ELF-1 (cell line): ENCODE measurements at places on chromosomes 5 and 9.

DNA sequence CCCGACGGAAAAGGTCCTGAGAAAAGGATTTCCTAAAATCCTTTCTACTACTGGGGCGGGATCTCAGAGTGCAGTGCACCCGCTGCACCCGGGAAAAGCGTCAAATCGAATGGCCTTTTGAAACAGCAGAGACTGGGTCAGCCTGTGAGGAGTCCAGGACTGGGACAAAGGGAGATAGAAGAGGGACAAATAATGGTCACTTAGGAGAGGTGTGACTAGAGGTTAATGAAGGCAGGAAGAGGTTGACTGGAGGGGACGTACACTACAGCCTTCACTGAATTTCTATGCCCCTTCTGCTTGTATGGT lies 1.5 kb downstream of the PLPPR1 start:
- no peak for DNase-seq

GRCh38 chr9:124818431-124819281 lies 34.6 kb upstream of the WDR38 start:
- peak; percentile 89 for DNase-seq

DNA sequence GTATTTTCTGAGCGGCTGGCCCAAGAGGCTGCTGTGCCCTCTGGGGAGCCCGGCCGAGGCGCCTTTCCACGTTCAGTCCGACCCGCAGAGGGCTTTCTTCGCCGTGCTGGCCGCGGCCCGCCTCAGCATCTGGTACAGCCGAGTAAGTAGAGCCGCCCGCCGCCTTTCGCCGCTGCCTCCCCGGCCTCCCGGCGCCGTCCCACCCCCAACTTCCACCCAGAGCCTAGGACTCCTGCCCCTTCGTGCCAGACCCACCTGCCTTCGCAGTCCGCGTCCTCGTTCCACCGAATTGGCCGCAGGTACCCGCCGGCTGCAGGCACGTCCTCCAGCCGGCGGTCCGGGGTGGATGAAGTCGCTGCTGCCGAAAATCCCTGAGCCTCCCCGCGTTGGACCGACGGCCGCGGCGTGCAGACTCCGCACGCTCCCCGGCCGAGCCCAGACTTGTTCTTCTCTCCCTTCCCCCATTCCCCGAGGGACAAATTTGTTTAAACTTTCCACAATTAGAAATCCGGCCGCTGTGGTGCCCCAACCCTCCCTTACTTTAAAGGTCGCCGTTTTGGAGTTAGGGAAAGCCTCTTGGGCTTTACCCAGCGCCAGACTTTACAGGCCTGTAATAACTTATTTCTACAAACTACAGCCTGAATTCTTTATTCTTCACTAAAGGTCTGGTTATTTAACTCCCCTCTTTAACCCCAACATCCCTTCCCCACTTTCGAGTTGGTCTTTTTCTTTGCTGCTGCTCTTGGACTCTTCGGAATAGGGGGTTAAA lies 589 bp downstream of the RIC1 start:
- DNase-seq: peak; percentile 57

- no peak for DNase-seq
Observed at GRCh38 chr5:78841767-78842166, 143.3 kb downstream of the ARSB start.

GRCh38 chr5:102138243-102138653 lies 157.8 kb downstream of the SLCO4C1 start:
- DNase-seq: no peak

DNA sequence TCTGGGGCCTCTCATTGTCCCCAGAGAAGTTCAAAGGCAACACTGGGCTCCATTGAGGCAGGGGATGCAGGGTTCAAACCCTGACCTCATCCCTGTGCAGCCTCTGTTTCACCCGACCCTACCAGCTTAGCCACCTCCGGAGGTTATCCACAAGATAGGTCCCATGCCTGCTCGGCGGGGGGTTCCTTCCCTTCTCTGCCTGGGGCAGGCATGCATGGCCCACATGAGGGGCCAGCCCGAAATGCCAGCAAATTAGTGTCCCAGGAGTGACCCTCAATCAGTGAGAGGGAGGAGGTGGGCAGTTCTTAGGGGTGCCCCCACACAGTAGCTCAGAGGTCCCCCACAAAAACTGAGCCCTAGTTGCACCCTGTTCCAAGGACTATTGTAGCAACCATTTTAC lies 24.8 kb upstream of the FUBP3 start:
- DNase-seq: no peak

DNA sequence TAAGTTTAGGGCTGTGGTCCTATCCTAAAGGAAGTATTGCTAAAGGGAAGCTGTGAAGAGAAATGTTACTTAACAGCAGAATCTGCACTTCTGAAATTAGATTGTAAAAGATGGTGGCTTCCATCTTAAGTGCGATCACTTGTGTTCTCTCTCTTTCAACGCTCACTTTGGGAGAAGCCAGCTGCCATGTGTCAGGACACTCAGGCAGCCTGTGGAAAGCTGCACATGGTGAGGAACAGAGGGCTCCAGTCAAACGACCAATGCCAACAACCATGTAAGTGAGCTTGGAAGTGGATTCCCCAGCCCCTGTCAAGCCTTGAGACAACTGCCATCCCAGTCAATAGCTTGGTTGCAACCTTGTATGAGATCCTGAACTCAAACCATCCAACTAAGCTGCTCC lies 51.7 kb upstream of the GLRX start:
- no peak for DNase-seq

GRCh38 chr5:53713978-53714666 lies 153.7 kb downstream of the NDUFS4 start:
- no peak for DNase-seq

GRCh38 chr9:94900222-94901018 lies 173.9 kb downstream of the AOPEP start:
- DNase-seq: no peak

GRCh38 chr5:172168311-172168710 lies 19.7 kb downstream of the STK10 start:
- no peak for DNase-seq

- DNase-seq: no peak
Observed at GRCh38 chr5:136141561-136141960, 8.9 kb downstream of the SMAD5 start.

DNA sequence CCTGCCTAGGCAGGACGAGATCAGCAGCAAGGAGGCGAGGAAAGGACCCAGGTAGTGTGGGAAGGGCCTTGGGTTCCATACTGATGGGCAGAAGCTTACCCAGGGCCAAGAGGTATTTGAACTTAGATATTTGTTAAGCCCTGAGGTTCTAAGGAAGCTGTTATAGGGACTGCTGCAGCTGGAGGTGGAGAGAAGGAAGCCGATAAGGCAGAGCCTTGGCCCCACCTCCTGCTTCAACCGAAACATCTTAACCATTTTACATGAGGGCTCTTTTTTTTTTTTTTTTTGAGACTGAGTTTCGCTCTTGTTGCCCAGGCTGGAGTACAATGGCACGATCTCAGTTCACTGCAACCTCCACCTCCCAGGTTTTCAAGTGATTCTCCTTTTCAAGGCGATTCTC lies 8.6 kb upstream of the AQP3 start:
- no peak for DNase-seq

DNA sequence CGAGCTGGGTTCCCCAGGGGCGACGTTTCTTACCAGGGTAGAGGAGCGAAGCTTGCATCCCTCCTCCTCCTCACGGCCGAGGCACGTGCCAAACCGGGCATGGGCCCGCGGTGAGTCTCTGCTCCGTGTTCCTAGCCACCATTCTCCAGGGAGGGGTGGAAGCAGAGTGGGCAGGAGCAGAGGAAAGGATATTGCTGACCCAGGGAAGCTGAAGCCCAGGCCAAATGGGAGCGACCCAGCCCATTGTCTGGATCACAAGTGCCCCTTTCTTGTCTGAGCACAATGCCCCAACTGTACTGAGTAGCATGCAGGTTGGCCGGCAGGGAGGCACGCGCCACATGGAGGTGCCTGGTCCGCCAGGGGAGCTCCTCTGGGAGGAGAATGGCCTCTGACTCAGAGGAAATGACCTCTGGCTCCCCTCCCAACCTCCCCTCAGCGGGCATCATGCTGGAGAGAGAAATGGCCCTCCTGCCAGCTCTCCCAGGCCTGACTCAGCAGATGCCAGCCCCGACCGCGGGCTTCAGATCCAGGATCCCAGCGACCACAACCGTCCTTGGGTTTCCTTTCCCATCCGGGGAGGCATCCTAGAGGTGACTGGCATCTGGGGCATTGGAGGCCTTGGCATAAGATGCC lies 1.1 kb downstream of the PRR7 start:
- DNase-seq: peak; percentile 74

- DNase-seq: no peak
Observed at GRCh38 chr9:14373336-14373666, 59.4 kb upstream of the NFIB start.

GRCh38 chr5:9625286-9625685 lies 4.9 kb downstream of the TAS2R1 start:
- DNase-seq: no peak

GRCh38 chr5:14415024-14415697 lies 166.4 kb upstream of the OTULINL start:
- DNase-seq: no peak

DNA sequence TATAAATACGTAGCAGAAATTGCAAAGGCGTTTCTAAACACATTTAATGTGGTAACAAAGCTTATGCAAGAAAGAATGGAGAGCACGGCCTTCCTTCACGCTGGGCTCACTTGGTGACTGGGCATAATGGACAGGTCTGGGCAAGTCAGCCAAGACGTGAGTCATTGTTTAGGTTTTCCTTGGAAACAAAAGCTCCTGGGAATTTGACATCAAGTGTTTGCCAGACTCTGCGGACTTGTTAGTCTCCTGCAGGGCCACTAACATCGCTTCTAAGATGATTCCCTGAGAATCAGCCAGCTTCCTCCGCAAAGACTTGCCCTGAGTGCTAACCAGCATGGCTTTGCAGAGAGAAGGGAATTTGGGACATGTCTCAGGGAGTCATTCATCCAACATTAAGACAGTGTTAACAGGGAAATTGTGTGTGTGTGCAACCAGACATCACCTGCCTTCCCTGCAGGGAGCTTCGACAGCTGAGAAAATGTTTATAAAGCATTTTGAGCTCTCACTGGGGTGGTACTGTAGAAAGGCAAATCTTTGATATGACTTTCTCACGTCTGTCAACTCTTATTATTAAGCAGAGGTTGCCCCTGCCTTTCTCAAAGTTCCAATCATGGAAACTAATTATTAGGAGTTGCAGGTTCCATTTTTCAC lies 182.5 kb downstream of the NTRK2 start:
- peak; percentile 93 for DNase-seq

DNA sequence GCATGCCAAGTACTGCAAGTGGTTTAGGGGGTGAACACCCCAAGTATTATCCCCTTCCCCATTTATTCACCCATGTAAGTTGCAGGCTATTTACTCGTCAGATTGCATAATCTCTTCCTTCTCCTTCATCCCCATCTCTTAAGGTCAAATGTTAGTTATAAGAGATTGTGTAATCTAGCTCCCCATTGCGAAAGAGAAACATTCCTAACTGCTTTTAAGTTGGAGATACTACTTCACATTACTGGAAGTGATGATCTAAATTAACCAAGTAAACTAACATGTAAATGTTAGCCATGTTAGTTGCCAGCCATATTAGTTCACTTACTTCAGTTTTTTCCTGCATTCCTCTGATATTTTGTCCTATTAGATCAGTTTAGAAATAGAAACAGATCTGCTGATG lies 262.3 kb downstream of the TAF11L14 start:
- DNase-seq: no peak

DNA sequence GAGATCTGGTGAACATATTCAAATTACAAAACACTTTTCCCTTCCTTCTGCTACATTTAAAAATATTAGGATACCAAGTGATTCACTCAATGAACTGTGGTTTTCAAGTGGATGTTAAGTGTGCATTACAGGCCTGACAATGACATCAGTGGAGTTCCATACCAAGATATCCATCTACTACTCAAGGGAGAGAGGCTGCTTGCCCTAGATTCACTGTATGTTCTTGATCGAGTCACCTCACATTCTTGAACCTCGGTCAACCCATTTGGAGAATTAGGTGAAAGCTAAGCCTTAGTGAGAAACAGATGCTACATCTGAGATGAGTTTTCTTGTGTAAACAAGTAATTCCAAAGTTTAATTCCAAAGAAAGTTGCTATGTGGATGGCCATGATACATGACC lies 142.2 kb downstream of the FGF10 start:
- no peak for DNase-seq

DNA sequence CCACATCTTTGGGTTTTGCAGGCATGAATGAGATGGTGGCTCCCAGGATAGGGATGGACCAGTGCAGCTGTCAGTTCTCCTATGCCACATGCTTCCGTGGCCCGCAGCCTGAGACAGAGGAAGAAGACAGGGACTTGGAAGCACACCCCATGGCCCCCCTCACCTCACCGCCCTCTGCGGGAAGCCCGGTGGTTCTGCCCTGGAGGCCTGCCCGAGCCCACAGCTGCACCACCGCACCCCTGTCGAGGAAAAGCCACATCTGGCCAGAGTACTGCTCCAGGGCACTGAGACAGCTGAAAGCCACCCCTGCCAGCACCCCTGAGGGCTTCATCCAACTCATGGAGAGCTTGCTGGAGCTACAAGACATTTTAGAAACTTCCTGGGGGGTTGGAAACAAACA lies 7.6 kb upstream of the TRMT10B start:
- no peak for DNase-seq
